ENCODE measurements at places on chromosomes 3 and 15.

DNA sequence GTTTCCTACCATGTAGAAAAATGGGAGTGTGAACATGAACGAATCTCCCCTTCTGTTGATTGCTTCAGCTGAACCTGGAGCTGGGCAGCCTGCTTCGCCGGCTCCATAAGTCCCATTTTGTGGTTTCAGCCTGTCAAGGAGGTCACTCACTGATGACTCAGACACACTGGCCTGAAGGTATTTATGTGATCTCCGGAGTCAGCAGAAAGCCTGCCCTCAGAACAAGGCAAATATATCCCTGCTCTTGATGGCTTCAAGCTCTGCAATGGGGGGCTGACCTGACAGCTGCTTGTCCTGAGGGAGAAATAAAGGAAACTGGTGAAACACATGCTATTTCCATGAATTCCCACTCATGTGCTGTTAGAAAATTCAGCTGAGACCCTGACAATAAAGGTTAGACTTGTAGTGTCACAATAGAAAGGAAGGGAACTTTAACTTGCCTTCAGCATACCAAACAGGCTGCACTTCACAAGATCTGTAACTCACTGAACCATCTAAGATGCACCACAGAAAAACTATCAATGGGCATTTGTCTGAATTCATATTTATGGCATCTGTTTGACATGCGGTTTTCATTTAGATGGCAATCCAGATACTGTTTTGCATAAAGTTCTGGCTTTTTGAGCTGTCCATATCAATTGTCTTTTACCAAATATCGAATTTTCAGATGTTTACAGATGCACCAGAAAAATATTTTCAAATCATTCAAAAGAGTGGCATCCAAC lies 282.0 kb upstream of the VEPH1 start:
- peak; percentile 92 for DNase-seq

- no peak for DNase-seq
These were observed 372.7 kb upstream of the ATP10A start for GRCh38 chr15:26235864-26236263.

DNA sequence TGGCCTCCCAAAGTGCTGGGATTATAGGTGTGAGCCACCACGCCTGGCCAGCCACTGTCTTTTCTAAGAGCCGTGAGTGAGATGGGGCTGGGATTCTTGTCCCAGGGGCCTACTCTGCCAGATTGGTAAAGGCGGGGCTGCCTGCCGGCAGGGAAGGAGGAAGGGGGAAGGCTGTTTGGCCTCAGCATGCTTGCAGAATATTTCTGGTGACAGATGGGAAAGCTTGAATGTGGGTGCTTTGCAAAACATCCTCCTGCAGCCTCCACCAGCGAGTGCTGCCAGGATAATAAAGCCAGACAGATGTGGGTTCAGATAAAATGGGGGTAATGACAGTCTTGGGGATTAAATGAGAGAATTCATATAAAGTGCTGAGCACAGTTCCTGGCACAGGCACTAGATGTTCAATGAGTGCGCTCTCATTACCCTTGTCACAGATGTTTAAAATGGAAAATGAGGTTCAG lies 19.8 kb upstream of the ACOX2 start:
- DNase-seq = no peak

DNA sequence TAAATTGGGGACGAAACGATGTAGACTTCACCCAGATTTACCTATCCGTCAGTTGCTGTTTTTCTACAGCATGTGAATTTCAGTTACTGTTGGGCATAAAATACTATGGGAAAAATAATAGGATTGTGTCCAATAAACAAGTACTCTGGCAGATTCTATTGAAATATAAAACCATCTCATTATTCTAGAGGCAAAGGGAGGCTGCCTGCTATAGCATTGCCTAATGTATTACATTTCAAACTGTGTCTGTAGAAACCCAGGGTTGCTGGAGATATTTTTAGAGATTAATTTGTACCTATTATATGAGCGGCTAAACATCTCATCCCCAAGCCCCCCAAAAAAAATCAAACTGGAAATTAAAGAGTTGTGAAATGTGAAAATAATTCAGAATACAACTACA lies 159.6 kb upstream of the IL12A start:
- DNase-seq = no peak

- no peak for DNase-seq
These were observed 62.0 kb upstream of the NR2E3 start for GRCh38 chr15:71748293-71748718.

- DNase-seq = no peak
These were observed 21.0 kb downstream of the ANAPC13 start for GRCh38 chr3:134464689-134465365.

DNA sequence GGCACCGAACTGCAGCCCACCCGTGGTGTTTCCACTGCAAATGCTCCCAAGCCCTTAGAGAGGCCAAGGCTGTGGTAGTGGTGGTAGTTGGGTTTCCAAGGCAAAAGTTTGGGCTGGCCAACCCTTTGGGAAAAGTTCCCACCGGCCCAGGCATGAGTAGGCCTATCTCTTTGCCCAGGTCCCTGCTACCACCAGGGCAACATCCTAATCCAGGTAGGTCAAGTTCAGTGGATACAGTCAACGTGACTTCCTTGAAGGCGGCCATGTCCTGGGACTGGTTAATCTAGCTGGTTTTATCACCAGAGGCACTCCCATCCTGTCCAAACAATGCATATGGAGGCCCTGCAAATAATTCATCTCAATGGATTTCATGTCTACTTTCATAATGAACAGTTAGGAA lies 1.6 kb upstream of the ONECUT1 start:
- DNase-seq = no peak

GRCh38 chr3:31976302-31976701 lies 4.8 kb downstream of the OSBPL10 start:
- DNase-seq = no peak

DNA sequence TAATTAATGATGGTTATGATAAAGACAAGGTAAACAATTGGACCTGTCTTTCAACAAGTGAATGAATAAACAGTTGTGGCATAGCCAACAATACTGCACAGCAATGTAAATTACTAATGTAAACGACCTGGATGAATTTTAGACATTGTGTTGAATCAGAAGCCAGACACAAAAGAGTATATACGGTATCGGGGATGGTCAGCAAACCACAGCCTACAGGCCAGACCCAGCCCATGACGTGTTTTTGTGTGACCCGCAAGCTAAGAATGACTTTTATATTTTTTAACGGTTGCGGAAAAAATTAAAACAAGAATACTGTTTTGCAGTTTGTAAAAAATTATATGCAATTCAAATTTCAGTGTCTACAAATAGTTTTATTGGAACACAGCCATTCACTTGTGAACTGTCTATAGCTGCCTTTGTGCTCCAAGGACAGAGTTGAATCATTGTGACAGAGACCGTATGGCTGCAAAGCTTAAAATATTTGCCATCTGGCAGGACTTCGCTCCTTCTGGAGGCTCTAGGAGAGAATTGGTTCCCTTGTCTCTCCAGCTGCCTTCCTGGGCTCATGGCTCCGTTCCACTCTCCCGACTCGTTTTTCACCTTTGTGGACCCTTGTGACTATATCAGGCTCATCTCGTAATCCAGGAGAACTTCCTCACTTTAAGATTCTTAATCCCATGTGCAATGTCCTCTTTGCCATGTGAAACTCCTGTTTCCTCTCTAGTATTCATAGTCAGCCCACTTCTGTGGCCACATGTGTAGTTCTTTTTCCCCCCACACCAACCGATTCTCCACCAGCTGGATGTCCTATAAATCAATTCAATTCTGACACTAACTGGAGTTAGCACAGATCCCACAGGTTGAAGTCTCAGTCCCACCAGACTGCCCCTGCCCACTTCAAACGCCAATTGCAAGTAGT lies 72.7 kb downstream of the CMTM8 start:
- no peak for DNase-seq

GRCh38 chr15:60840703-60841411 lies 361.9 kb upstream of the ICE2 start:
- no peak for DNase-seq

- no peak for DNase-seq
These were observed 151.5 kb downstream of the ALCAM start for GRCh38 chr3:105518203-105518602.

GRCh38 chr15:71379893-71380292 lies 264.6 kb downstream of the THSD4 start:
- no peak for DNase-seq

DNA sequence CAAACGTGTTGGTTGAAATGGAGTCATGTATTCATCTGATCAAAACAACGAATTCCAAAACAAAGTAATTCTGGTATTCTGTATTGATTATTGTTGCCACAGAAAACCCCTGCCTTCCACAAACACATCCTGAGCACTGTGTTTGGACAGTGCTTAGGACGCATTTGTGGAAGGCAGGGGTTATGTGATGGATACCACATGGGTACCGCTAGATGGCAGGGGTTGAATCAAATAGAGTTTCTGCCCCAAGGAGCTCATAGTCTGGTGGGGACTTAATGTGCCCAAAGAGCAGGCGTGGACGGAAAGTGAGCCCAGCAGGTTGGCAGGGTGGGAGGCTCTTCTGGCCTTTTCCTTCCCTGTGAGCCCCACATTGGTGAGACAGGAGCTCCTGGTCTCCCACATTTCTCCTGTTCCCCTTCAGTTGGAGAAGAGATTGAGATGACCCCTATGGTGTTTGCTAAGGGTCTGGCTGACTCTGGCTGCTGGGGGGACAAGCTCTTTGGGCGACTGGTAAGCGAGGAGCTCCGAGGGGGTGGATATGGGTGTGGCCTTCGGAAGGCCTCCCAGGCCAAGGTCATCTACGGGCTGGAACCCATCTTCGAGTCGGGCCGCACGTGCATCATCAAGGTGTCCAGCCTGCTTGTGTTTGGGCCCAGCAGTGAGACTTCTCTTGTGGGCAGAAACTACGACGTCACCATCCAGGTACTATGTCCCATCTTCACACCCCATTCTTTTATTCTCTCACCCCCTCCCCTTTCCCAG lies 22.1 kb upstream of the SLC28A1 start:
- no peak for DNase-seq

GRCh38 chr15:38560456-38560926 lies 4.1 kb downstream of the RASGRP1 start:
- DNase-seq = no peak

DNA sequence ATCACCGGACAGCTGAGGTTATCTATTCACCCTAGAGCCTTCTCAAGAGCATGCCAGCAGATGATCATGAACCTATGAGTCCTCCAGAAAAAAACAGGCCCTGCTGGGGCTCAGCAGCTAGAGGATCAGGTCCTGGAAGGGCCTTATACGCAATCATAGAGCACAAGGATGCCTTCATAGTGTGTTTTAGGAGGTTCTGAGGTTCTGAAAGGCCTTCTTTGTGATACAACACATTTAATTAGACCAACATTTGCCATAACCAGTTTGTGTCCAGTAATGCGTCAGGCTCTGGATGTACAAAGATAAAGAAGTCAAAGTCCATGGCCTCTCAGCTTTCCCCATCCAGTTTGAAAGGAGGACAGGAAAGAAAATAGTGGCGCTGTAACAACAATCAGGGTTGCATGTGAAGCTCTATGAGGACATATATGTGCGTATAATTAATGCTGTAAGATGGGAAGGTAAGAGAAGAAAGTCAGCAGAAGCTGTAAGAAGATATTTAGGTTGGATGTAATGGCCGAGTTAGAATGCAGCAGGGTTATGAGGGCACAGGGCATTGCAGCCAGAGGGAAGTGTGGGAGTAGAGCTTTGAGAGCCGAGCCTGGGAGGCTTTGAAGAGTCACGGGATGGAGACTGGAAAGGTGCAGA lies 302.6 kb upstream of the TBL1XR1 start:
- DNase-seq = no peak

GRCh38 chr3:153115326-153115725 lies 46.7 kb upstream of the RAP2B start:
- DNase-seq = no peak

GRCh38 chr3:46393554-46394434 lies 13.1 kb downstream of the CCR5AS start:
- no peak for DNase-seq

DNA sequence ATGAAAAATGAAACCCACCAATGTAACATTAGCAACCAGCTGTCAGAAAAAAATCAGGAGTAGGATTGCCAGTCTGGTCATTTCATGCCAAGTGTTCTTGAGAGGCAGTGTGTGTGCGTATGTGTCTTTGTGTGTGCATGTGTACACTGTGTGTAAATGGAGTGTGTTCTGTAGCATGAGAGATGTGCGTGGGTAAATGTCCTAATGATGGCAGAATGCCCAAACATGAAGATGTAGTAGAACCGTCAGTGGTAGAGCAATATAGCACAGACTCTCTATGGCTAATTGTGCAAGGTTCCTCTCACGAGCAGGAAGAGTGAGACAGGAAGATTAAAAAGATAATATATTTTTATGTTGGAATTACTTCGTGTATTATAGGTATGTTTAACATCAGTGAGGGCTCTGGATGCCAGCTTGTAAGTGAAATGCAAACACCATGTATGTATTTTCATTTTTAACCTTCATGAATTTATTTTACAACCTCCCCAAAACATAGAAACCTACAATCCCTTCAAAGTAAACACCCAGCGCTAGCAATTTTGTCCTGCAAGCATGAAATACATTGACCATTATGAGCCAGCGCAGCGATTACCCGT lies 1038.7 kb downstream of the IGSF11 start:
- DNase-seq = no peak

- no peak for DNase-seq
These were observed 51.5 kb downstream of the MYL3 start for GRCh38 chr3:46811615-46812236.

- DNase-seq = no peak
These were observed 55.9 kb upstream of the SLC6A1 start for GRCh38 chr3:10936686-10937085.

GRCh38 chr3:184466413-184466960 lies 86.6 kb downstream of the CHRD start:
- no peak for DNase-seq

- DNase-seq = no peak
These were observed 760.2 kb downstream of the NAALADL2 start for GRCh38 chr3:175619369-175619768.

- peak; percentile 14 for DNase-seq
These were observed 39.1 kb downstream of the SCAPER start for GRCh38 chr15:76866008-76866407.

DNA sequence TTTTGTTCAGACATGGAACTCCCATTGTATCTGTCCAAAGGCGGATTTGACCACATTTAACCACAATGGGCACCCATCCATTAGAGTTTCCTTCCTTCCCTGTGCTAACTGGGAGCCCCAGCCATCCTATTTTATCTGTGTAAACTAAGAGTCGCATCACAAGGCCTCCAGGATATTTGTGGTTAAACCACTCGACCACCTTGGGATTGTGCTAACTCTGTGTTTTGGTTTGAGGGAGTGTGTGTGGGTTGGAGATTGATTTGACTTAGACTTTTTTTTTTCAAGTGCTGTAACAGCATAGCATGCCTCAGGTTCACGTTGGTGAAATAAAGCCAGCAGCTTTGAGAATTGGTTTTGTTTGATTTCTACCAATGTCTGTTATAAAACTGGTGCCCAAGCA lies 100.4 kb upstream of the TP63 start:
- DNase-seq = peak; percentile 25

- no peak for DNase-seq
These were observed 39.5 kb downstream of the ZNF710 start for GRCh38 chr15:90040618-90041017.

GRCh38 chr15:49652922-49653321 lies 32.1 kb downstream of the DTWD1 start:
- no peak for DNase-seq

GRCh38 chr3:19811689-19812088 lies 122.3 kb downstream of the EFHB start:
- DNase-seq = no peak
